AG04450 (cell line): ENCODE measurements at places on chromosomes 11 and 22. TPM values are rescaled to one million over a fixed set of nuclear protein-coding genes. Genes with fewer than 3 reads are reported as not detected.

- no peak for DNase-seq
Measured at GRCh38 chr22:38728871-38729796, 23.4 kb downstream of the GTPBP1 start.

DNA sequence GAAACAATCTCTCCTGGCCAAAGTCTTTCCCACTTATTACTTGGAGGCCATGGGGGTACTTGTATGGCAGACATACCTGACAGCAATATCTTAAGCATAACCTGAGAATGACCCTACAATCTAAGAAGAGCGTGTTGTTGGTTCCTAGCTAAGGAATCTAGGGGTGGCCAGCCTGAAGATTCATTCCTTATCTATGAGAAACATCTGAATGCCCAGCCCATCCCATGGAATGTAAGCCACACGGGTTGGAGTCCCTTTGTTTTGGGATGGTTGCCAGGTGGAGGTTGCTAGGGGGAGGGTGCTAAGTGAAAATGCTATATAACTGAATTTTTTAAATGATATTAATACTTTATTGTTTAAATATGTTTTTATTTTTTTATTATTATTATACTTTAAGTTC, 725.0 kb downstream of the ETS1 start:
- no peak for DNase-seq

- no peak for DNase-seq
Measured at GRCh38 chr22:33842006-33842354, 78.3 kb downstream of the LARGE1 start.

- DNase-seq = no peak
Measured at GRCh38 chr22:39185601-39186012, 33.1 kb upstream of the CBX7 start.

DNA sequence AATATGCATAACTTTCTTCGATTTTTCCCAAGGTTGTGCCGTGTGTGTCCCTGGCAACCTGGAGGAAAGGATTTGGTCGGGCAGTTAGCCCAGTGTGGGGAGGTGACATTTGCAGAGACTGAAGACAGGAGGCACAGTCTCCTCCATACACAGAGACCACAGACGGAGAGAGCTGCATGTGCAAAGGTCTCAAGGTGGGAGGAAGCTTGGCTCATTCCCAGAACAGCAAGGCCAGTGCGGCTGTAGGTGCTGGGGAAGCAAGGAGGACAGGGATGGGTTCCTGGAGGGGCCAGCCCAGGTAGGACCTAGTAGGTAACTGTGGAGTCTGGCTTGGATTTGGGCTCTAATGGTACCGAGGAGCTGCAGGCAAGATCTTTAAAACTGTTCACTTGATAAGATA, 20.7 kb upstream of the CPT1A start:
- no peak for DNase-seq

The NXPE4 gene
- polyA plus RNA-seq = not detected in 2 replicates

The GTSE1 gene
- 3.6 and 4.0 TPM in 2 replicates for polyA plus RNA-seq

The PHF21B gene
- polyA plus RNA-seq = 0.02 TPM in 1 of 2 replicates, not detected in the other
